Stimulated activated CD8-positive, alpha-beta memory T cell treated with anti-CD3 and anti-CD28 coated beads, Interleukin-2, amount 100 ng/mL, for 1 hour (primary cell): ENCODE measurements at places on chromosomes 2 and 18.

DNA sequence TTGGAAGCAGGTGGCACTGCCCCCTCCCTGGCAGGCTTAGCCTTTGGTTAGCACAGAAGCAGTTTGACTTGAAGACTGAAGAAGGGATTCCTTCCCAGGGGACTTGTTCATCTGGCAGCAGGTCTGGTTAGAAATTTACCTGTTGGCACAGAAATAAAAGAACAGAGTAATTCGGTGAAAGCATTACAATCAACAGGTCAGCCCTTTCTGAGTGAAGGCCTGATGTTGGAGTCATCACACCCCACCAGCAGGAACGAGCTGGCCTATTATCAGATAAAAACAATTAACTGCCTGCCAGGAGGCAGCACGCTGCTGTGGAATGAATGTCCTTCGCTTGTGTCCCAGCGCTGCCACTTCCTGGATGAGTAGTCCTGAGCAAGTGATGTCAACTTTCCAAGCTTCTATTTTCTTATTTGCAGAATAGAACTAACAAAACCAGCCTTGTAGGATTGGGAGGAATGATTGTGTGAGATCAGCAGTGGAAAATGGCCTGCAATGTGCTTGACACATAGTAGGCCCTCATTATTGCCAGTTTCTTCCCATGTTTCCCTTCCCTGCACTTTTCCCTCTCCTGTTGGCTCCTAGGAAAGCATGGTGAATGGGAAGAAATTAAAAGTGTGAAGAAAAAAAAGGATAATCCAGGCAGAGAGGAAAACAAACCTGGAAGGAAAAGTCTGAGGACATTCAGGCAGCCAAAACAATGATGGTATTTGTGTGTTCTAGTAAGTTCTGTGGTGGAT, 29.0 kb downstream of the LGALSL start:
- DNase-seq: no peak

DNA sequence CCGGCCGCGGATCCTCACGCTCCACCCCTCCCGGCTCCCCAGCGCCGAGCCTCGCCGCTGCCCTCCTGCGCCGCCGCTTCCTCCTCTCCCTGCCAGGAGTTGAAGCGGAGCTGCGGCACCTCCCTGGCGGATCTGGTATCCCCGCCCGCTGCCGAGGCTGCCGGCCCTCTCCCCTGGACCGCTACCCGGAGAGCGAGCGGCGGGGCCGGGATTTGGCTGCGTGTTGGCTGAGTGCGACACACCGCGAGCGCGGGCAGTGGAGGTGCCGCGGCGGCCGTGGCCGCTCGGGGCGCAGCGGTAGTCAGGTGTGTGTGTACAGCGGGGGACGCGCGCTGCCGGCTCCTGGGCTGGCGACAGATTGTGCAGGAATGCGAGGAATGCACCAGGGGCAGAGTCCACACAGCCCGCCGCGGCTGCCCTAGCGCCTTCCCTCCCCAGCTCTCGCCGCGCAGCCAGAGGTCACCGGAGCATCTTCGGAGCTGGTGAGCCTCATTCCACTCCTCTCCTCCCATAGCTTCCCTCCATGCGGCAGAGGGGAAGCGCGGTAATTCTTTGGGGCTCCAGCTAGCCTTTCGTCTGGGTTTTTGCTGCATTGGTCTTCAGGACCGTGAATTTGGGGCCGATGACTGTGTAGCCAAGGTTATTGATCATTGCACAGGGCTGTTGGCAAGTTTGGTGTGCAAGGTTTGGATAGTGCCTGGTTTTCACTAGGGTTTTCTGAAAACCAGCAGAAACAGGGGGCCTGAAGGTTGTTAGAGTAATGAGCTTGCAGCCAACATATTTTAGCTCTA, 1.3 kb downstream of the PKP4 start:
- DNase-seq: peak; percentile 21

DNA sequence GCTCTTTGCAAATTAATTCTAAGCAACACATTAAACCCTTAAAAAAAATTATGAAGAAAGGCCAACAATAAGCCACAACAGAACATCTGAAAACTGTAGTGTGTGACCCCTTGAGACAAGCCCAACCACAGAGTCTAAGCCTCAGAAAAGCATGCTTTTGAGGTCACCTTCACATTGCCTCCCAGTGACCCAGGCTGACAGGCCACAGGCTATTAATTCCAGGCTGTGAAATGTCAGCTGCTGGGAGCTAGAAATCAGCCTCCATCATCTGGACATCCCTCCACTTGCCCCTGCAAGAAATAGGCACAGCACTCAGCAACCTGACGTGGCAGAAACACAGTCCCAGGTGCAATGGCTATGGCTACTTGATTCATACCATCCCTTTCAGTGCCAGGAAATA, 179.4 kb upstream of the ZFP36L2 start:
- no peak for DNase-seq

DNA sequence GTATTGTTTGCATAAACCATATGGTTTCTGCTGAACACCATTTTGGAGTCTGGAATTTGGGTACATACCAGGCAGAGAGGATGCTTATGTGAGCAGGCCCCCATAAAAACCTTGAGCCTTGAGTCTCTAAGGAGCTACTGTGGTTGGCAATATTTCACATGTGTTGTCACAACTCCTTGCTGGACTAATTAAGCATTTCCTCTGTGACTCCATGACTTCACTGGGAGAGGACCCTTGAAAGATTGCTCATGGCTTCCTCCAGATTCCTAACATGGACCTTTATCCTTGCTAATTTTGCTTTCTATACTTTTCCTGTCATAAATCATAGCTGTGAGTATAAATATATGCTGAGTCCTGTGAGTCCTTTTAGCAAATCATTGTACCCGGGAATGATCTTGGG, 7.6 kb upstream of the COQ10B start:
- DNase-seq: no peak

GRCh38 chr18:56381196-56381595, 257.2 kb downstream of the TXNL1 start:
- no peak for DNase-seq

GRCh38 chr2:173962583-173963110, 2.5 kb downstream of the SP3 start:
- DNase-seq: no peak

GRCh38 chr18:28607991-28608390, 431.1 kb upstream of the CDH2 start:
- no peak for DNase-seq

- DNase-seq: no peak
Observed at GRCh38 chr2:71277147-71277475, 50.2 kb upstream of the PAIP2B start.

GRCh38 chr2:158999458-158999857, 31.0 kb downstream of the TANC1 start:
- no peak for DNase-seq

- no peak for DNase-seq
Observed at GRCh38 chr2:102770506-102770905, 8.7 kb downstream of the TMEM182 start.

GRCh38 chr2:168252976-168253375, 5.6 kb upstream of the STK39 start:
- DNase-seq: no peak

DNA sequence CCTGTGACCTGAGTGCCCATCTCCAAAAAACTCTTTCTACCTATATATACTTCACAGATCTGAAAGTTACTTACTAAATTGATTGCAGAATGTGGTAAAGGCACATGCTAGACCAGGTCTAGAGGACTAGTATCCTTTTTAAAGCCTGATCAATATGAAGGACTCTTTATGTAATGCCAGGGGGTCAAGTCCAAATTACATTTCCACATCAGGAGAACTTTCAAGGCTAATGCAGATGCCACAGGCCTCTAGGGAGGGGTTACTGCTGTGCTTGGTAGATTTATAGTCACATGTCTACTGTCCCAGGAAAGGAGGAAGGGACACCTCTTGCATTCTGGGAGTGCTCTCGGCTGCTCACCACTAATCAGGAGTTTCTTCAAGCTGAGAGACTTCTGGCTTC, 118.4 kb upstream of the NOSTRIN start:
- no peak for DNase-seq

DNA sequence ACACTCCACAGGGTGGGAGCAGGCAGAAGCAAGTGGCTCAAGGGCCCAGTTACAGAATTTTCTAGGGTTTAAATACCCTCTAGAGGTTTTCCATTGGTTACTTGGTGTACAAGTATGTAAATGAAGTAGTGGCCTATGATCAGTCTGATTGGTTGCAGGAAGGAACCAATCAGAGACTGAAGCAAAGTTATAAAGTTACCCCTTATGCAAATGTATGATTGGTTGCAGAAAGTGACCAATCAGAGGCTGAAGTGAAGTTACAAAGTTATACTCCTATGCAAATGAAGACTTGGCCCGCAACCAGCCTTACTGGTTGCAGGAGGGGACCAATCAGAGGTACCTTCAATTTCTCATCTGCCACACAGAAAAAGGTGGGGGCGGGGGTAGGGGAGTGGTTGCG, 154.6 kb downstream of the INO80D start:
- DNase-seq: no peak

- DNase-seq: no peak
Observed at GRCh38 chr2:2233171-2233826, 97.8 kb downstream of the MYT1L start.

- DNase-seq: no peak
Observed at GRCh38 chr2:215537611-215538010, 101.7 kb upstream of the FN1 start.

GRCh38 chr2:98478907-98479306, 34.2 kb downstream of the INPP4A start:
- DNase-seq: no peak

DNA sequence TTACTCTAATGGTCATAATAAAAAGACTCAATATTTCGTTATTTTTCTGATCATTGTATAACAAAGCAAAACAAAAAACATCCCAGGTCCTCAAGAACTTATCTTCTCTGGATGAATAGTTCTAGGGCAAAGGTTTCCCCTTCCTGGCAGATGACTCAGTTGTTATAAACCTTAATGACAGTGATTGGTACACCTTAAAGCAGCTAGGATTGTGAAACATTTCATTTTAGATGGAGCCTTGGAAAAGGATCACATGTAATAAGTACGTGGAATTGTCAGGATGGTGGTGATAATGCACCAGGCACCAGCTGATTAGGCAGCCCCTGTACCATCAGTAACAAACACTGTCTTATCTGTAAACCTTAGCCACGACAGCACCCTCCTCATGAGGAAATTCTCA, 47.2 kb downstream of the MEP1B start:
- no peak for DNase-seq

DNA sequence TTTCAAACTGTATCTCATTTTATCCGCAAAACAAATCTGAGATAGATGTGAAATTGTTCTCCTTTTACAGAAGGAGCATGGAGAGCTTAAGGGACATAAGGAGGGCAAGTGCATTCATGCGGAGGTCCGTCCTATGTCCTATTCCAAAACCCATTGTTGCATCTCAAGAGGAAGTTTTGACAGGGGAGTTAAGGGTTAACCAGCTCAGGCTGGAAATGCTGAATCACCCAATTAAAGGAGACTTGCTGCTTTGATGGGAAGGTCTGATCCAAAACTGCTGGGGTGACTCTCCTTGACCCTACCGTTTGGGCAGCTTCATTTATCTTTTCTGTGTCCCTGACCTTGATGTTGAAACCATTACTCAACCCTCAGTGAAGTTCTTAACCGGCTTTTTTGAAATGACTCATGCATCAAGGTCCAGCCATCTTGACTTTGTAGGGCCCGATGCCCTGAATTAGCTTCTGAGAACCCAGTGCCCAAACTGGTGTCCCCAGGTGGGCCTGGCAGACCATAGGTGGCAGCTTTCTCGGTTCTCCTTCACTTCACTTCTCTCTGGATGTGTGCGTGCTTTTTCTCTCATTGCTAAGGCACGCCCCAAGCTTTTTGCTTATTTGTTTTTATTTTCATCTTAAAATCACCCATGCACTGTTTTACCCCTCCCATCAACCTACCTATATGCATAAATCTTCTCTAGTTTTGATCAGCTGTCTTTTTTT, 15.9 kb upstream of the TXNDC2 start:
- no peak for DNase-seq
